CD4-positive, alpha-beta T cell treated with Interleukin-15 for 4 hours (primary cell): ENCODE measurements at places on chromosomes 6 and 20.

GRCh38 chr20:63130658-63131577, 85.0 kb downstream of the YTHDF1 start:
- DNase-seq: no peak

DNA sequence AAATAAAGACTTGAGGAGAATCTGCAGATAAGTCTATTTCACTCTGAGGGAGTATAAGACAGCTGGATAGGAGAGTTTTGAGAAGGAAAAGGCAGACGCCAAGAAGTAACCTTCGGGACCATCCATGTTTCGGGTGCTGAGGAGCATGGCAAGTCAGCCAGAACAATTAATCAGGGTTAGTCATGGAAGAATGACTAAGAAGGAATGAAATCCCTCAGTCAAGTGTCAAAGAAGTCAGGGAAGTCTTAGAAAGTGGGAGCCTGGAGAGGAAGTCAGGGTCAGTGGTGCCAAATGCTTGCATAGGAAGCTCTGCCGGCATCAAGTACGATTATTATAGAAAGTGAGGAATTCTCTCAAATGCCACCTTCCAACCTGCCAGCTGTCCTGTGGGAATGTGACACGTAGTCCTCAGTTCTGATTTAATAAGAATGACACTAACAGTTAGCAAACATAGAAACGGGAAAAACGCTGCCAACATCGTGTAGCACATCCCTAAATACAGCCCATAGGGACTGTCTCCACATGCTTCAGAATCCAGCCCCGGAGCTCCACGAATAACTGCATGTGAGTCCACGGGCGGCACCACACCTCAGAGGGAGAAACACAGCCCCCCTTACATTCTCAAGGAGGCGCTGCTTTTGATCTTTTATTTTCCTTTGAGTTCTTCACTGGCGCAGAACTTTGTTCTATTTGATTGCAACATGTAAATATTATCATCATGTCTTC, 602.7 kb downstream of the PRKN start:
- no peak for DNase-seq

DNA sequence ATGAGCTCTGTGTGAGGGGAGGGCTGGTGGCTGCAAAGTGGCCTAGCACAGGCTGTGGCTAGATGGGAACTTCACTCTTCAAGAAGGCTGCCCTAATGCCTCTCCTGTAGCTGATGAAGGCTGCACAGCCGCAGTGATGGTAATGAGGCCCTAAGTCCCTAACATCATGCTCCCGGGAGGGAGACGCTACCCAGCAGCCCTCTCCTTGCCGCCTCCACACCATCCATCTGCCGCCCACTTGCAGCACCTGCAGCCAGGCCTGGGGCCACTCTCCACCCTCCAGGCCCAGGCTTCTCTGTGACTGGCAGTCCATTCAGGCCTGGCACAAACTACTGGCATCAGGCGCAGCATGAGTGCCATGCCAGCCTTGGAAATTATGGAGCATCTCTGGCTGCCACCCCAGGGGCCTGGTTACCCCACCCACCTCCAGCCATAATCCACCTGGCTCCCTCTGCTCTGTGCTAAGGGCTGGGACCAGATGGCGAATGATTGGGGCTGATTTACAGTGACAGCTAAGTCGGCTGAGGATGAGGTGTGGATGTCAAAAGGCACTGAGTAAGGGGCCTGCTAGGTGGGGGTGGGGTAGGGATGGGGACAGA, 284.2 kb downstream of the LRFN2 start:
- DNase-seq: no peak

GRCh38 chr6:169851641-169852503, 100.5 kb downstream of the ERMARD start:
- no peak for DNase-seq

DNA sequence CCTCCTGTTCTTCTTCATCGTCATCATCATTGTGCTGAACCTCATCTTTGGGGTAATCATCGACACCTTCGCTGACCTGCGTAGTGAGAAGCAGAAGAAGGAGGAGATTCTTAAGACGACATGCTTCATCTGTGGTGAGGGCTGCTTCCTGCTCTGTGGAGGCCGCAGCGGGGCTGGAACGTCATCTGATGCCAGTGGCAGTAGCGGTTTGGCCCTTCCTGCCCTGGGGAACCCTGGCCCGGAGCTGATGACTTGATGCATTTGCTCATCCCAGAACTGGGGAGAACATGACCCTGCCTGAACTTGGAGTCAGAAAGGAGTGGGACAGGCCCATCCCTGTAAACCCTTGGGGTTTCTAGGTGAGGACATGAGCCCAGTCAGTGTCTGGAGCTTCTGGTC, 18.7 kb downstream of the UQCC2 start:
- DNase-seq: peak; percentile 57

DNA sequence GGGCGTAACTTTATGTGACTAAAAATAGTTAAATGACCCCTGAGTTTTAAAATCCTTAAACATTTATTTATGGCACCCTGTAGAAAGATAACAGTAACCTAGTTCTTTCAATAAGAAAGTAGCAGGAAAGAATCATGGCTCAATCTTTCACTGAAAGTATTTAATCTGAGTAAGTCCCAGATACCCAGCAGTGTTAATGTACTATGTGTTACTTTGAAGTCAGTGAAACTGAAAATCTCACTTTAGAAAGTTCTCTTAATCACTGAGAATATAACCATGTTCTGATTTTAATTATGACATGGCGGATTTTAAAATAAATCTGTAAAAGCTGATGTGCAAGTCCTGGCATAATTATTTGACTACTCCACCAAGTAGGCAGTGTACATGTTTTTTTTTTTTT, 8.1 kb upstream of the HEY2 start:
- DNase-seq: no peak

DNA sequence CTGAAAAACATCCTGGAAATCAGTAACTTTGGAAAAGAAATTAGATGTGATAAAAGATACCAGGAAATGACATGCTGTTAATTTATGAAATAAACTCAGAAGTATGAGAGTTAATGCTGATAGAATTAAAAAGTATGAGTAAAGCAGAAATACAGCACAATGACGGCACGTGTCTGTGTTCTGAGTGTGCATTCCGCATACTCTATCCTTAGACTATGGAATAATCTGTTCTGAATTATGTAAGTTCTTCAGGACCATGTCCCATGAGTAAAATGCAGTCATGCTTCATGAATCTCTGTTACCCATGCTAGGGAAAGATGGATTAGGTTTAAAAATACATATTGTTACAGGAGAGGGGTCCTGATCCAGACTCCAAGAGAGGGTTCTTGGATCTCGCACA, 21.7 kb downstream of the HECA start:
- DNase-seq: no peak

GRCh38 chr6:163532526-163533078, 118.1 kb downstream of the QKI start:
- no peak for DNase-seq
